ENCODE measurements at places on chromosomes 12 and 14. TPM values are rescaled to one million over a fixed set of nuclear protein-coding genes. Genes with fewer than 3 reads are reported as not detected.

The SPIC gene
- total RNA-seq: not detected

The KLHDC1 gene
- total RNA-seq: 1.1 TPM

The ZNF140 gene
- 14.9 TPM for total RNA-seq

The FOXN4 gene
- total RNA-seq: not detected

The TMEM120B gene
- total RNA-seq: 8.5 TPM

The DNAJC22 gene
- 0.11 TPM for total RNA-seq

The KLHL33 gene
- 0.05 TPM for total RNA-seq

The AJUBA gene
- total RNA-seq: 0.91 TPM

The C12orf50 gene
- 0.09 TPM for total RNA-seq

The HVCN1 gene
- 15.7 TPM for total RNA-seq

The NRL gene
- 2.9 TPM for total RNA-seq

The SLC17A8 gene
- total RNA-seq: not detected

The MAP3K9 gene
- 5.7 TPM for total RNA-seq

The BATF gene
- 56.0 TPM for total RNA-seq

The ACVRL1 gene
- total RNA-seq: not detected

The FAM186B gene
- not detected for total RNA-seq

The LHX5 gene
- not detected for total RNA-seq

The KRT77 gene
- total RNA-seq: not detected

The GPR84 gene
- 0.39 TPM for total RNA-seq

The SP7 gene
- not detected for total RNA-seq

The RND1 gene
- 1.6 TPM for total RNA-seq

The SERPINA3 gene
- not detected for total RNA-seq

The MIP gene
- total RNA-seq: not detected

The ALX1 gene
- total RNA-seq: not detected

The MUCL1 gene
- not detected for total RNA-seq

The SLCO1B1 gene
- not detected for total RNA-seq

The FLRT2 gene
- not detected for total RNA-seq

The ENDOU gene
- total RNA-seq: not detected

The PYGL gene
- 0.66 TPM for total RNA-seq

The LPAR5 gene
- total RNA-seq: 6.2 TPM

The ANG gene
- 0.77 TPM for total RNA-seq

The PTCSC3 gene
- total RNA-seq: not detected

The IGFBP6 gene
- total RNA-seq: 0.48 TPM

The NXPH4 gene
- 1.0 TPM for total RNA-seq

The TSPAN11 gene
- not detected for total RNA-seq

The CCDC177 gene
- total RNA-seq: not detected

The CCND2 gene
- 790 TPM for total RNA-seq

The LTB4R gene
- total RNA-seq: 23.4 TPM

The ATP6V1D gene
- 31.9 TPM for total RNA-seq

The CLEC4A gene
- total RNA-seq: 0.25 TPM

The GPR132 gene
- total RNA-seq: 31.8 TPM

The PIANP gene
- not detected for total RNA-seq

The KRT81 gene
- 0.11 TPM for total RNA-seq

The AHSA1 gene
- 217 TPM for total RNA-seq

The ERP29 gene
- total RNA-seq: 124 TPM

The PIWIL1 gene
- total RNA-seq: 0.27 TPM

The SLC6A12 gene
- total RNA-seq: not detected

The CDKN3 gene
- total RNA-seq: 66.2 TPM

The GPR137C gene
- total RNA-seq: 0.34 TPM

The SSPN gene
- total RNA-seq: not detected

The GPD1 gene
- 0.41 TPM for total RNA-seq

The CIROP gene
- total RNA-seq: not detected

The CAPZA3 gene
- total RNA-seq: not detected

The ALG10 gene
- total RNA-seq: 19.4 TPM

The INSM2 gene
- total RNA-seq: not detected

The ALDH1L2 gene
- total RNA-seq: 0.52 TPM

The IAPP gene
- total RNA-seq: not detected

The PTPRO gene
- 3.5 TPM for total RNA-seq

The SLC39A5 gene
- 0.86 TPM for total RNA-seq
